NCI-H1105 (cell line): ENCODE measurements at places on chromosomes 5 and 9.

DNA sequence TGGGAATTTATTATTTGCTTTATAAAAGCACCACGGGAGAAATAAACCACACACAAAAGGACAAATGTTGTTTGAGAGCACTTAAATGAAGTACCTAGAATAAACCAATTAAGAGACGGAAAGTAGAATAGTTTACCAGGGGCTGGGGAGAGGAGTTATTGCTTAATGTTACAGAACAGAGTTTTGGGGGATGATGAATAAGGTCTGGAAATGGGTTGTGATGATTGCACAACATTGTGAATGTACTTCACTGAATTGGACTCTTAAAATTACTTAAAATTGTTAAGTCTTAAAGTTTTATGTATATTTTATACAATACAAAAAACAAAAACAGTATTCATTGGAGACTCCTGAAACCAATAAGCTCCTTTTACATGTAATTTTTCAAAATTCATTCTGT lies 1.5 kb downstream of the ZBTB43 start:
- no peak for DNase-seq

- DNase-seq: peak; percentile 18
Observed at GRCh38 chr5:25481463-25481862, 836.7 kb upstream of the CDH10 start.

- no peak for DNase-seq
Observed at GRCh38 chr5:167294882-167295680, 996.4 kb upstream of the WWC1 start.

DNA sequence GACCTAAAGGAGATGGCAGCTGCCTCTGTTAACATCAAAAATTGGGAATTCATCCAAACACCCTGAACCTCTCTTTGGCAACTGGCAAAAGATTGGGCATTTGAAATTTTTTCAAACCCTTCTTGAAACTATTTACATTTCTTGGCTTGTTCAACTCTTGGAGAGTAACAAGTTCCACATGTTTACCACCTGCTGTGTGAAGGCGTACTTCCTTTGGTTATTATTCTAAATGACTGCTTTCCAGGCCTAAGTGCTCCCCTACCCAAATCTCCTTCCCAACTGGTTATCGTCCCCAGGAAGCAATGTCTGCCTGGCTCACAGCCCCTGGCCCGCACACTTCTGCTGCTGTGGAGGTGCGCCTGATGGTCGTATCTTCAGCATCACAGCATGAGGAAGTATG lies 422.7 kb downstream of the DMAC1 start:
- no peak for DNase-seq

GRCh38 chr5:149366169-149366729 lies 8.4 kb downstream of the PCYOX1L start:
- no peak for DNase-seq

GRCh38 chr5:178123094-178123965 lies 7.5 kb upstream of the RMND5B start:
- DNase-seq: no peak

GRCh38 chr5:151902215-151902614 lies 22.4 kb downstream of the GLRA1 start:
- DNase-seq: no peak

- no peak for DNase-seq
Observed at GRCh38 chr9:130662099-130662969, 2.1 kb upstream of the PRDM12 start.

DNA sequence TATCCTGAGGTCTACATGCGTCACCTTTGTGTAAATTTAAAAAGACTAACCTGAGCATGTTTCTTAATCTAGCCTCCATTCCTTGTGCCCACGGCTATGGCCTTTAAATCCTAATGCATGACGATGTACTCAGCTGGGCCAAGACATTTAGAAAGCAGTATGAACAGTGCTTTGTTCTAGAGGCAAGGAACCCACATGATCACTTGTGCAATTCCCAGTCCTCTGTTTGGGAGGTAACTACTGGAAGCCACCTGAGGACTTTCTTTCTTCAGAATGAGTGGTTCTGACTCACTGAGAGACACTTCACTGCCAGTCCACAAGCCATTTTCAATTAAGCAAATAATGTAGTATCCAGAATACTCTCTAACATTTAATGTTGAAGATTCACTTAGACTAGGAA lies 181.3 kb downstream of the RAB3C start:
- no peak for DNase-seq

DNA sequence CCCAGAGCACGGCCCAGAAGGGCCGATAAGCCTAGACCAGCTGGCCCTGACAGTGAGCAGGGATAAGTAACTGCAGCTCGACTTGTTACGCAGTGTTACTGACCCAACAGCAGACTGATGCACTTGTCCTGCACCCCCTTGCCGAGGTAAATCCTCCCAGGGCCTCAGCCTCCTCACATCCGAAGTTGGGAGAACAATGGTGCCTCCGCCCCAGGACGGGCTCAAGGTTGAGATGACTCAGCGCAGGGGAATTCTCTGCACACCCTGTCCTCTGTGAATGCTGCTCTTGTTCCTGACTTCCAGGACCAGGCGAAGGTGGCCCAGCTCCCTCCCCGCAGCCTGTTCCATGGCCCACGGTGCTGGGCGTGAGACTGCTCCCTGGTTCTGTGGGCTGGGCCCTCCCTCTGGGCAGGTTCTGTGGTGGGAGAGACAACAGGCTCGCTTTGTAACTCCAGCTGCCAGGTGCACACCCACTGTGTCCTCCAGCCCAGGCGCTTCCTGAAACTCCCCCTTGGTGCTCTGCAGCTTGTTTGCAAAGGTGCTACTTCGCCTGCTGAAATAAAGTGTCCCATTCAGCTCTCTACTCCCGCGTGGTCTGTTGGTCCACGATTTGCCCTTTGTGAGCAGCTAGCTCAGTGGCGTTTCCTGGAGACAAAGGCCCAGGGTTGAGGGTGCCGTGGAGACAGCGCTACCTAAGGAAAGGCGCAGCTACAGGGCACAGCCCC lies 40.1 kb upstream of the SLC6A19 start:
- DNase-seq: no peak

GRCh38 chr9:132348676-132349075 lies 6.1 kb downstream of the SETX start:
- DNase-seq: no peak

- peak; percentile 80 for DNase-seq
Observed at GRCh38 chr5:124748687-124749594, 2.5 kb upstream of the ZNF608 start.

GRCh38 chr9:112130997-112131396 lies 44.1 kb downstream of the SUSD1 start:
- DNase-seq: no peak

GRCh38 chr5:108672639-108673038 lies 75.1 kb upstream of the FER start:
- DNase-seq: no peak

GRCh38 chr9:121985792-121986494 lies 107.2 kb downstream of the TTLL11 start:
- DNase-seq: no peak

GRCh38 chr5:14590949-14591348 lies 9.4 kb downstream of the OTULINL start:
- DNase-seq: no peak

- no peak for DNase-seq
Observed at GRCh38 chr9:78565481-78565880, 268.6 kb downstream of the PSAT1 start.
